ENCODE measurements at places on chromosomes 2 and 18. TPM values are rescaled to one million over a fixed set of nuclear protein-coding genes. Genes with fewer than 3 reads are reported as not detected.

Gene TNS1
- 45.7 TPM for total RNA-seq

Gene PARD6G
- total RNA-seq, result 2.2 TPM

DNA sequence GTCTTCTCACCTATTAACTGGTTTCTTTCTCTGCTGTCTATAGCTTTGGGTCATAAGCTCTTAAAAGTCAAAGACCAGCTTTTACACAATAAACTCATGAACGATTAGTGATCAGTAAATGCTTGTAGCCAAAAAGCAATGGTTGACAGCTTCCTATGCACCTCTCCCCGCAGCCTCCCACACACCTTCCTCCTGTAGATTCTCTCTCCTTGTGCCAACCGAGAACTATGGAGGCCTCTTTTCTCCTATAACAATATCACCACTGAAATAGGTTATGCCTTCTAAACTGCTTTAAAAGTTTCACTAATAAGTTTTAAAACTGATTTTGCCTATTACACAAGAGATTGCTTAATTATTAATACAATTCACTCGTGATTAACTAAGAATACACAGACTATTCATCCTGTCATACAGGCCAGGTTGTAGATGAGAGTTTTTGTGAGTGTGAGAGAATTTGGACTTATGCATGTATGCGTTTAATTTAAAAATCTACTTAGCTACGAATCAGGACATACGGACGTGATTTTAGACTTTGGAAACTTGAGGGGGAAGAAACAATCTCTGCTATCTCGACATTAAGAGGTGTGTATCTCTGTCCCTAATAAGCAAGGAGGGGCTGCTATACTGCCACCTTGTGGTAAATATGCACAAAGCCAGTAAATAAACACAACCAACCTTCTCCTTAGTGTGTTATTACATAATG is 229.1 kb upstream of the RBBP8 start:
- DNase-seq, result no peak

DNA sequence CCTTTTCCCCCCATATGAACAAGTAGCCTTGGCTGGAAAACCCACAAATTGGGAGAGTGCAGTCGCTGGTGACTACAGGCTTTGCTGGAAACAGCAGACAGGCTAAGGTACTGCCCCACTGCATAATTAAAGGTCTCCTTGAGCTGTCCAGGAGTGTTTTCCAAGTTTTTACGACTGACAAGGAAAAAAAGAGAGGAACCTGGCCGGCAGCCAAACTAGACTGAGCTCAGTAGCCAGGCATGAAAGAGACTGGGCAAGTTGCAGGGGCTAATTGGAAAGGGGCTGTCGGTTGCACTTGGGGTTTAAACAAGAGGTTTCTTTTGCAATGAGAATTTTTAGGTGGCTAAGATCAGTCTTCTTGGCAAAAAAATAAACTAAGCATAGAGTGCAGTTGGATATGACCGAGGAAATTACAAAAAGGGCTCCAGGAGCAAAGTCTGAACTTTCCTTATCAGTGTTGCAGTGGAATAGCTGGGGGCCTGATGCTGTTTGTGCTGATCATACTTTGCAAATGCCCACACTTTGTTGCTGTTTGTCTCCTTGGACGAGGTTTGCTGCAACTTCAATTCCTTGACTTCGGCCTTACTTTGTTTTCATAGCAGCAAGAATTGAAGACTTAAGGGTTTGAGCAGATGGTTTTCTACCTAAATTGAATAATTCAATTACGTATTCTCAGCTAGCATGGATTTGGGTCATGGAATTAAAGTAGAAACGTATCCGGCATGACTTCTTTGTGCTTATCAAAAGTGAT is 2.1 kb downstream of the GULP1 start:
- peak; percentile 53 for DNase-seq

GRCh38 chr2:86223927-86224560 is 24.8 kb downstream of the MRPL35 start:
- DNase-seq, result no peak

DNA sequence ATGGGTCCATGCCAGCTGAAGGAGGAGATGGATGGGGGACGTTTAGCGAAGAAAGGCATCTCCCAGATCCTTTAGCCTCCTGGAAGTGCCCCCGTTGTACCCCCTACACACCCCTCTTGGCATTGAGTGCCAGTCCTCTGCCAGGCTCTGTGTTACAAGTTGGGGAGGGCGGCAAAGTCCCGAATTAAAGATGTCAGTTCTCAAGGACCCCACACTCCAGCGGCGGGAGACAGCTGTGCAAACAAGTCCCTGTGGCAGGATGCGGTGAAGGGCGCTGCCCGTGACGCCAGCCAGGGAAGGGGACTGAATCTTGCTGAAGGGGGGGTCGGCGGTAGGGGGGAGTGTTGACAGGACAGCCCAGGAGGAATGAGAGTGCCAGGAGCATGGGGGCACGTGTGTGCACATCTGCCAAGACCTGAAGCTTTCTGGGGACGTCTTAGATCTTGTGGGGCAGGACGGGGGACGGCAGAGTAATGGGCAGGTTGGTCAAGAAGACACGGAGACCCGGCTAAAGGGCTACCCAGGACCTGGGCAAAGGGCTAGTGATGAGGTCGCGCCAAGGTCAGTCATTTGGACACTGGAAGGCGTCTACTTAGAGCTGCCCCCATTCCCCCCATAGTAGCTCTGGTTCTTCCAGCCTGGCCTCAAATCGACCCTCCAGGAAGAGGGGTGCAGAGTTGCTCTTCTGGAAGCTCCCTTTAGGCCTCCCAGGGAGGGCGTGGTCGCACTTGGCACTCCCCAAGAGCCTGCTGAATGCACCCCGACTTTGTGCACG is 2.8 kb upstream of the CTDSP1 start:
- peak; percentile 92 for DNase-seq

- DNase-seq, result no peak
These were observed 237.5 kb downstream of the EPHA4 start for GRCh38 chr2:221334481-221335218.

DNA sequence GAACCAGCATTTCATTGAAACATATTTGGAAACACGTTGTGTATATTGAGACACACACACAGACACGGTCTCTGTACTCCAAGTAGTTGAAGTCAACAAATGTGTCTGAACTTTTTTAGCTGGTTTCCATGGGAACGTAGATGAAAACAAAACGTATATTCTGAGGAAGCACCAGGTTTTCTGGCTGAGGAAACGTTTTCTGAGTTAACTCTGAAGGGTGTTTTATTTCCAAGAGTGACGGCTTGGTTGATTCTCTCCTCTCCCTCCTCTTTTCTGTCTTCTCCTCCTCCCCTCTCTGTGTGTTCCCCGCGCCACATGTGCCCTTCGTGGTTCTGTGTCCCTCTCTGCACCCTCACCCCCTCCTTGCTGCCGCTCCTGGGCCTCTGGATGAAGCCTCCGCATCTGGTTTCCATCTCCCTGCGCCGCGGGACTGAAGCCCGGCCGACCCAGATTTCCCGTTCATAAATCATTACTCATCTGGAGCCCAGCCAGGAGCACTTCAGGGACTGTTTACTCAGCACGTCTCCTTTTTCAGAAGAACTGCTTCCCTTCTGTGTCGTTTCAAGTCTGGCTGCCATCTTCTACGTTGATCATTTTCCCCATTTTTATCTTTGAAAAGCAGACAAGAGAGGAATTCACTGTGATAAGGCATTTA is 122.7 kb downstream of the COL6A3 start:
- peak; percentile 63 for DNase-seq

GRCh38 chr2:101473911-101474701 is 806 bp downstream of the RFX8 start:
- peak; percentile 93 for DNase-seq

DNA sequence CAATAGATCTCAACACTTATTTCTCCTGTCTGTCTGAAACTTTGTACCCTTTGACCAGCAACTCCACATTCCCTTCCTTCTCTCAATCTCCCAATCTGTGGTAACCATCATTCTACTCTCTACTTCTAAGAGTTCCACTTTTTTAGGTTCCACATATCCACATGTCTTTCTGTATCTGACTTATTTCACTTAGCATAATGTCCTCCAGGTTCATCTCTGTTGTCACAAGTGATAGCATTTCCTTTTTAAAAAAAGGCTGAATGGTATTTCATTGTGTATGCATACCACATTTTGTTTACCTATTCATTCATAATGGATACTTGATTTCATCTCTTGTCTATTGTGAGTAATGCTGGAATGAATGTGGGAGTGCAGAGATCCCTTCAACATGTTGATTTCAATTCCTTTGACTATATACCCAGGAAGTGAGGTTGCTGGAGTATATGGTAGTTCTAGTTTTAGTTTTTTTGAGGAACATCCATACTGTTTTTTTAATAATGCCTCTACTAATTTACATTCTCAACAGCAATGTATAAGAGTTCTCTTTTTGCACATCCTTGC is 18.8 kb upstream of the MMADHC start:
- no peak for DNase-seq

Measured in osteoblast (primary cell).